NCI-H2171 treated with DMSO at 0.1 percent for 48 hours (cell line): ENCODE measurements at places on chromosomes 13 and 19.

DNA sequence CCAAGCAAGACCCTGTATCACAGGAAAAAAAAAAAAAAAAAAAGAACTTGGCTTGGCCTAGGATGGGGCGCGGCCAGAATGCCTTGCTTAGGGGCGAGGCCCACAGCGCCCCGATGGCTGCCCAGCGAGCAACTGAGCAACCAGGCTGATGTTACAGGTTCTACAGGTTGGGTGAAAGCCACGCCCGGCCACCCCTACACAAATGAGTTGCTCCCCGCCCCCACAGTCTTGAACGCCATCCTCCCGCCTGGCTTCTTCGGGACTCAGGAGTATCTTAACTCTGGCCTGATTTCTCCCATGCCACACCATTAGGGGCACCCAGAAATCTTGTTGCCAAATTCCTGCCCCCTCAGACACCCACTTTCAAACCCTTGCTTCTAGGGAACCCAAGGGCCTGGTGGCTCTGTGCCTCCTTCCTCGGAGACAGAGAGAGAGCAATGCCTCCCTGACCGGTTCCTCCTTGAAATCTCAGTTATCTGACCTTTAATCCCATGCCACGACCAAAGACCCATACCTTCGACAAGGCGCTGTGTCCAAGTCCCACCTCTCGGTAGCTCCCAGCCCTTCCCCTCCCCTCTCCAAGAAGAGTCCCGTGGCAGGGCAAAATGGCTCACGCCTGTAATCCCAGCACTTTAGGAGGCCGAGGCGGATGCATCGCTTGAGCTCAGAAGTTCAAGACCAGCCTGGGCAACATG lies 1.1 kb upstream of the CBLC start:
- DNase-seq, result no peak

DNA sequence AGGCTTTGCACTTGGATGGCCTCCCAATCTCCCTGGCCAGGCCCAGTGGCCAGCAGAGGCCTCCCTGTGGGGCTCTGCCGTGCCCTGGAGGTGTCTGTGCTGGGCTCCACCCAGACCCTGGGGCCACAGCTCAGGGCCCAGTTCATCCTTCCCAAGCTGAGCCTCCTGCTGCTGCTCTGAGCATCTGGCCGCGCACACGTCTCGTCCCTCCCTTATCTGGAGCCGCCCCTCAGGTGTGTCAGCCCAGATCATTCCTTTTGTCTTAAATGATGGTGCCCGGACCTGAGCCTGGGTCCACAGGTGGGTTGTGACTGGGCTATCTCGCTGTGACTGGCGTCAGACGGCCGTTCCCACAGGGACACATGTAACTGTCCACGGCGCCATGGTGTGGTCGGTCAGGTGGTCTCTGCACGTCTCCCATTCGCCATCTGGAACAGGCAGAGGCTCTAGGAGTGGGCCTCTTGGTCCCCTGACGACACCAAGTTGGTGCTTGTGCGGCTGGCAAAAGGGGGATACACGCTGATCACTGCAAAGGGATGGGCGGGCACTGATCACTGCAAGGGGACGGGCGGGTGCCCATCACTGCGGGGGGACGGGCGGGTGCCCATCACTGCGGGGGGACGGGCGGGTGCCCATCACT lies 14.3 kb upstream of the ZNF554 start:
- DNase-seq, result no peak

DNA sequence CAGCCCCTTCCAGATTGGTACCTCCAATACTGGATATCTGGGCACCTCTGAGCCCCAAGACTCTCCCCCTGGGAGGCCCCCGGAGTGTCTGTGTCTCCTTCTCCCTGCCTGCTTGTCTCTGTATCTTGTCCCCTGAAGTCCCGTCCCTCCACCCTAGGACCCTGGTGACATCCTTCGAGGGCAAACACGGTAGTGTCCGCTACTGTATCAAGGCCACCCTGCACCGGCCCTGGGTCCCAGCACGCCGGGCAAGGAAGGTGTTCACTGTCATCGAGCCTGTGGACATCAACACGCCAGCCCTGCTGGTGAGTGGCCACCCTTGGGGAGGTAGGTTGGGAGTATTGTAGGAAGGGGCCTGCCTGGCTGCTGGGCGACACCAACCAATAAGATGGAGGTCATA lies 844 bp downstream of the ARRDC2 start:
- no peak for DNase-seq

GRCh38 chr19:50333737-50334617 lies 4.8 kb upstream of the KCNC3 start:
- peak; percentile 68 for DNase-seq

GRCh38 chr13:92224825-92225224 lies 826.4 kb downstream of the GPC5 start:
- DNase-seq, result no peak

DNA sequence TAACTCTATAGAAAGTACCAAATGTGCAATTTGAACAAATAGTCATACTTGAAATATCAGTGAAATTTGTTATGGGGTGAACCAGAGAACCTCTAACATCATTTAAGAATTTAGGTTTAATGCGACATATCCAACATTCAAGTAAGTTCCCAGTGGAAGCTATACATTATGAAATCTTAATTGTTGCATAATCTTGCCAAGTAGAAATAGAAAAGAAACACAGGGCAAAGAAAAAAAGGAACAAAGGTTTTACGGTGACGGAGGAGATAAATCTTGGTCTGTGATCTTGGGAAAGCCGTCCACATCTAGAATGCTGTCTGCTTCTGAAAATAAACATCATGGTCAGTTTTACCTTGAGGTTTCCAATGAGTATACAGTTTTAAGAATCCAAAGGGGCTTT lies 445.7 kb downstream of the RFC3 start:
- no peak for DNase-seq

DNA sequence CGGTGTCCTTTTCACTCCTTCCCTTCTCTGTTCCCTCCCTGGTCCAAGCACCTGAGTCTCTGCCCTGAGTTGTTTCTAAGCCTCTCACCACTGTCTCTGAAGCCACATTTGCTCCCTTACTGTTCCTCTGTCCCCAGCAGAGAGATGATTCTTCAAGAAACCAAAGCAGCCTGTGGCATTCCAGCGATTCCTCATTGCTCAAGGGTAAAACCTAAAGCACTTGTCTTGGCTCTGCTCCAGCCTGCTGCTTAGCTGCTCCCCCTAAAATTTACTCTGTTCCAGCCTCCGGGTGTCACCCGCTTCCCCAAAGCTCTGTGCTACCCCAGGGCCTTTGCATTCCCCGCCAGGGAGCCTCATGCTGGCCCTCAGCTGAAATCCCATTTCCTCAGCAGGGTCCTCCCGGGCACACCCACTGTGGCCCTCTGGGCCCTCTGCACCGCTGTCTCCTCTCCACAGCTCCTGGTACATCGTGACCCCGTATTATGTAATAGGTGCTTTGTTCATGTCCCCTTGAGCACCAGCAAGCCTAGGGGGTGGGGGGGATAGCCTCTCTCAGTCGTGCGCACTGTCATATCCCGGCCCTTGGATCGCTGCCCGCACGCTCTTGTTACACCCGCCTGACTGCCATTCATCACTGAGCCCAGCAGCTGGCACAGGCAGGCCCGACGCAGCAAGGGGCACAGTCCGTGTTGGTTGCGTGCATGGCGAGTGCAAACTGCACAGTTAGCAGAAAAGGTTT lies 15.8 kb downstream of the TECR start:
- DNase-seq, result peak; percentile 91

DNA sequence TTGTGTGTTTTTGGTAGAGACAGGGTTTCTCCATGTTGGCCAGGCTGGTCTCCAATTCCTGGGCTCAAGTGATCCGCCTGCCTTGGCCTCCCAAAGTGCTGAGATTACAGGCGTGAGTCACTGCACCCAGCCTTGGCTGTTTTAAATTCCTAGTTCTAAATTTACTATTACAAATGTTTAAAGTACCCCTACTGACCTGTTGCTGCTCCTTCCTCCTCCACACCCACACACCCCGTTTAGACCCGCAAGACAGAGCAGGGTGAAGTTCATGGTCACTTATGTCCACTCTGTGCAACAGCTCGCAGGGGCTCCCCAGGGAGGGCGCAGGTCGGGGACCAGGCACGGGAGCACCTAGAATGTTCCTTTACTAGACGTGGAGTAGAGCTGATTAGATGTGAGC lies 28.7 kb downstream of the TMEM161A start:
- no peak for DNase-seq

DNA sequence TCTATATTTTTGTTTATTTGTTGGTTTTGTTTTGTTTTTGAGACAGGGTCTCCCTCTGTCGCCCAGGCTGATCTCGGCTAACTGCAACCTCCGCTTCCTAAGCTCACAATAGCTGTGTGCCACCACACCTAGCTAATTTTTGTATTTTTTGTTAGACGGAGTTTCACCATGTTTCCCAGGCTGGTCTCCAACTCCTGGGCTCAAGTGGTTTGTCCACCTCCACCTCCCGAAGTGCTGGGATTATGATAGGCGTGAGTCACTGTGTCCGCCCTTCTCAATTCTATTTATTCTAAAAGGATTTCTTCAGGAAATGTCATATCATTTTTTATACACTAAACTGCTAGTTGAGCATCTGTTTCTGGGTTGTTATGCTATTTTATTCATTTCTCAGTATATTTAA lies 1206.0 kb downstream of the OLFM4 start:
- no peak for DNase-seq

- DNase-seq, result peak; percentile 32
Observed at GRCh38 chr13:44050450-44051063, 170.9 kb downstream of the LACC1 start.

- no peak for DNase-seq
Observed at GRCh38 chr19:2602391-2603181, 99.9 kb downstream of the GNG7 start.

DNA sequence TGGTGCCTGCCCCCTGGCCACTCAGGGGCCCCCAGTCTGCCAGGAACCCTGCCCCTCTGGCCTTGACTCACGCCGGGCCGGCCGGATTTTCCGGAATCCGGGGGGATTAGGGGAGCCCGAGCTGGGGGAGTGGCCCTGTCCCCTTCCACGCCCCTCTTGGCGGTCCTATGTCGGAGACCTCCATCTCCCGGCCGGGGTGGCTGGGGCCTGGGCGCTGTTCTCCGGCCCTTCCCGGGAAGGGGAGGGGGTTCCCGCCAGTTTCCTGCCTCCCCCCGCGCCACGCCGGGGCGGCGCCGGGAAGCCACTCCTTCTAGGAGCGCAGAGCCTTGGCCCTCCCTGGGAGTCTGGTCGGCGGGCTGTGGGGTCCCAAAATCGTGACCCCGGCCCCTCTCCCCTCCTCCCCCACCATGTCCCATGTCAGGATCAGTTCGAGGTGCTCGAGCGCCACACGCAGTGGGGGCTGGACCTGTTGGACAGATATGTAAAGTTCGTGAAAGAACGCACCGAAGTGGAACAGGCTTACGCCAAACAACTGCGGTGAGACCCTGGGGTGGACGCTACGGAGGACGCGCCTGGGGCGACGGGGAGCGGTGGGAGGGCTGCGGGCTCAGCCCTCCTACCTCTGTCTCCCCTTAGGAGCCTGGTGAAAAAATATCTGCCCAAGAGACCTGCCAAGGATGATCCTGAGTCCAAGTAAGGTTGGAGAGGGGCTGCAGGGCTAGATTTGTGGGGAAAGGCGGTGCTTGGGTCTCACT lies 1.3 kb downstream of the TRIP10 start:
- DNase-seq, result no peak

GRCh38 chr19:49152119-49152550 lies 3.1 kb downstream of the HRC start:
- DNase-seq, result no peak

GRCh38 chr13:39016087-39016486 lies 21.8 kb downstream of the PROSER1 start:
- DNase-seq, result no peak

DNA sequence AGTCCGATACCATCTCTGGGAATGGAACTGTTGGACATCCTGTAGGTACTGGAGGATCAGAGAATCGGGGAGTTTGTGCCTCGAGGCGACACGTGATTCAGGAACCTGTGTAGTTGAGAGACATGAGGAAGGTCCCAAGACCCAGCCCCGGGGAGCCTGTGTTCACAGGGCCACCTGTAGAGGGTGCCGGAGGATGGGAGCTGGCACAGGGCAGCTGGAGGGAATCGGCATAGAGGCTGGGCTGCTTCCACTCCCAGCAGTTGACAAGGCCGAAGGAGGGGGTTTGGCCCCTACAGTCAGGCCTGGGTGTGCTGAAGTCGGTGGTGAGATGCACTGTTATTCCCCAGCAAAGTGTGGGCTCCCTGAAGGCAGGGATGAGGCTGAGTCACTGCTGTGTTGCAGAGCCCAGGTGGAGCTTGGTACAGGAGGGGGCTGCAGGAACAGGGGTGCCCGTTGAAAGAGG lies 2.5 kb upstream of the ISYNA1 start:
- no peak for DNase-seq

DNA sequence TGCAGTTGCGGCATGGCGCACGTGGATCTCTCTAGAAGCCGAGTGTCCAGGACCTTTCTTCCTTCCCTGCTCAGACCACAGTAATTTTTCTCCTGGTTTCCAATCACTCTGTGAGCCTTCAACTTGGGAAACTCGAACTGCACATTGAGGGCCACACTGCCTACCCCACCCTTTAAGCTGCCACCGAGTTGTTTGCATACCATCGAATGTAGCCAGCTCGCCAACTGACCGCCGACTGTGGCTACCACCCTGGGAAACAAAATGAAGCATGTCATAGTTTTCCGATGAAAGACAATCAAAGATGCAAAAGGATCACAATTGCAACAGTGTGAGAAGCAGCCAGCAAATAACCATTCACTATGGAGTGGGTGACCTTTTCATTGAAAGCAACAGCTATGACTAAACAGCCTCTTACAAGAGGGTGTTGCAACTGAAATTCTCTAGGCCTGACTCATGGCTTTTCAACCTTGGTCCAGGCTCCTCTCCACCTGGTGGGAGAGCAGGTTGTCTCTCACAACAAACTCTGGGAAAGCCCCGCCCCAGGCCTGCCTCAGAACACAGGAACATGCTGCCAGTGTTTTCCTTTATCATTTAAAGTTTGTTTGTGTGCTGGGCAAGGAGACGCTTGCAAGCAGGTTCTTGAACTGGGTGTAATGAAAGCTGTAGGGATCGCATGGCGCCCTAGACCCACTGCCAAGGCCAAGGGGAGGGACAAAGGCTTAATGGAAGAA lies 141.7 kb upstream of the SERP2 start:
- DNase-seq, result no peak

DNA sequence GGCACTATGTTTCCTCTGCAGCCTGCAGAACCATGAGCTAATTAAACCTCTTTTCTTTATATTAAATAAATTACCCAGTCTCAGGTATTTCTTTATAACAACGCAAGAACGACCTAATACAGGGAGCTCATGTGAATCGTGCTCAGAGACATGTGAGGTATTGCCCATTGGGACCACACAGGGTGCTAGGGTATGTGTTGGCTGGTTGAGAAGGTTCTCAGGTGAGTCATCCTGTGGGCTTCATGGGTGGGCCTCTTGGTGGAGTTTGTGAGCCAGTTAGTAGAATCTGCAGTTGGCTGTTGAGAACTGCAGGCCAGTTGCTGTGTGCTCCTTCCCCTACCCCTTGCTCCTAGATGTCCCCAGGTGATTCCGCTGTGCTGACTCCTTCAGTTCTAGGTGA lies 163.0 kb downstream of the HS6ST3 start:
- DNase-seq, result no peak

DNA sequence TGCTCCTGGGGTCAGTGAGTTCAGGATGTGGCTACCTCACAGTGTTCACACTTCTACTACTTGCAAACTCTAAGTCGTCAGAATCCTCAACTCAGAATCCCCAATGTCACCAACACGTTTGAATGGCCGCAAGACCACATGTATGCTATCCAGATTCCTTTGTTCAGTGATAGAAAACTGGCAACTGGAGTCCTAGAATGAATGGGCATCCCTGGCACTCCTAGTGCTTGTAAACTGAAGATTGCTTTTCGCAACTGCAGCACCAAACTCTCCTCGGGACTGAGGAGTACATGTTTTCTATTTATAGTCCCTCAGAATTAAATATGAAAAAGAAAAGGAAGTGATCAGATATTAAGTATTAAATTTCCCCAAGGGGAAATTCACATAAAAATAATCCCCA lies 4.9 kb downstream of the SMAD9 start:
- no peak for DNase-seq

- no peak for DNase-seq
Observed at GRCh38 chr19:54376610-54377285, 12.0 kb upstream of the LAIR1 start.
